Ureter (tissue), 1 donor: ENCODE measurements at places on chromosomes 5 and 9. TPM values are rescaled to one million over a fixed set of nuclear protein-coding genes. Genes with fewer than 3 reads are reported as not detected.

Gene GDF9
- 0.73 TPM for total RNA-seq

Gene SURF6
- 19.6 TPM for total RNA-seq

Gene SLC22A4
- 3.1 TPM for total RNA-seq

Gene SLC6A7
- total RNA-seq: 0.10 TPM

Gene COL5A1
- 64.7 TPM for total RNA-seq

Gene GLRA1
- total RNA-seq: not detected

GRCh38 chr9:4235871-4236804 is 63.7 kb downstream of the GLIS3 start:
- DNase-seq: no peak

DNA sequence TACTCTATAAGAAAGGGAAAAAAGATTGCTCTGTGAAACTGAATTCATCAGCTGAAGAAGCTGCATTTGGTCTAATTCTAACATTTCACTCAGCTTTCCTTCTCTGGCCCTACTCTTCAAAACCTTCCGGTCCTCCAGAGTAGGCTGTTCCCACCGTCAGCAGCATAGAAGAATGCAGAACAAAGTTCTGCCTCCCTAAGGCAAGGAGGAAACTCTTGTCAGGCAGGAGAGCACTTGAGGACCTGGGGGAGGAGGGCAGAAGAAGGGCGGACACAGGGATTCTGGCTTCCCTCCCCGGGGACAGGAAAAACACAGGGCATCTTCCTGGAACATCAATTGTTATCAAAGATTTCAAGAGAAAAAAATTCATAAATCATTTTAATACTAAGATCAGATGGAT is 69.2 kb upstream of the SHB start:
- no peak for DNase-seq

- DNase-seq: no peak
These were observed 65.3 kb upstream of the NFIB start for GRCh38 chr9:14379280-14379679.

GRCh38 chr9:128068386-128069205 is 564 bp downstream of the SLC25A25 start:
- no peak for DNase-seq

DNA sequence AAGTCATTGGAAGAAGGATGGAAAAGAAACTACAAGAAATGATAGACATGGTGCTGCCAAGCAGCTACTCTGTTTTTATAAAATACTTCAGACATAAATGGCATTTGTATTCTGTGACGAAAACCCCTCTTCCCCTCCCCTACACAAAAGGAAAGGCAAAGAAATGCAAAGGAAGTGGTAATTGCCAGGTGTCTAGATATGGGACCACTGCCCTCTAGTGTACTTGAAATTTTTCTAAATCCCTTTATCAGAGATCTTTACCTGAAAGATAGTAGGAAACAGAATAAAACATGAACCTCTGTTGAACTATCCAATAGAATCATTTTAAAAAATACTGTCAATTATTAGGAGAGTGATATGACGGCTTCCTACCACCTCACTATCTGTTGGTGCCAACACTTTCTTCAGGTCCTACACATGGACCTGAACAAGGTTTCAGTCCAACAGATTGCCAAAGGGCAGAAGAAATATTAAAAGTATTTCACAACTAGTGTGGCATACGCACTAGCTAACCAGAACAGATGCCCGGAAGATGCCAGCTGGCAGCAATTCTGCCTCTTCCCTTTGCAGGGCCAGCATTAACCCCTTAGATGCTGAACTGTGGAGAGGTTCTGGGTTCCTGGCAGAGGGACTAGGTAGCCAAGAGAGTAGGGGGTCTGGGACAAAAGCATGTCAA is 104.1 kb downstream of the TSSK1B start:
- DNase-seq: peak; percentile 57

DNA sequence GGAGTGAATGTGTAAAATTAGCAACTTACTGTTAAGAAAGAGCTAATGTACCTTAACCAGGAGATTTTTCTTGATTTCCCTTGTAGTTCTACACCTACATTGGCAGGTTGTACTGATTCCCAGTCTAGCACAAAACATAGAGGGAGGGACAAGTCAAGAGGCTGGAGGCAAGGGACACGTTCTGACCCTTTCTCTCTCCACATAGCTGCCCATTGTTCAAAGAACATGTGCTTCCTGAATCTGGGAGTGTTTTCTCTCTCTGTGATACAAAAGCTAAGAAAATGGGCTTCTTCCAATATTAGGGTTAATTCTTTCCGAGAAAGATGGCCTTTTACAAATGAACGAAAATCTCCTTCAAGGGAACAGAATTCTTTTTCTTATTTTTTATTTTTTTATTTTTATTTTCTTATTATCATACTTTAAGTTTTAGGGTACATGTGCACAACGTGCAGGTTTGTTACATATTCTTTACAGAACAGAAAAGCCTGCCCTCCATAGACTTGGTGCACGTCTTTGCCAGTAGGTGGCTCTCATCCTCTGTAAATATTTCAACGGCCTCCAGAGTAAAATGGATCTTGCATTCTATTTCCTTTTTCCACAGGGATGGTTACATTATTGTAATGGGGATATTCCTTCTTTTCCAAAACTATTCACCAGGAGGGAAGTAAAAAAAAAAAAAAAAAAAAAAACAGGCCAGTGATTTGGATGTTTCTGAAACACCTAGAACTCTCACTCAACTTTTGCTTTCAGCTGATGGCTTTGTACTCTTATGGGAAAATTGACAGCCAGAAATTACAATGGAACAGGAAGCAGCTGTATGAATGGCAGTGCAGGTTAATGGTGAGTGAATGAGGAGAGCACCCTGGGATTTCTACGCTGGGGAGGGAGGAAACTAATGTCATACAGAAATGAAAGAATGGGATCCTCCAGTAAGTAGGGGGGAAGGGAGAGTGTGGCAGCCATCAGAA is 13.1 kb upstream of the IFNA5 start:
- DNase-seq: no peak

DNA sequence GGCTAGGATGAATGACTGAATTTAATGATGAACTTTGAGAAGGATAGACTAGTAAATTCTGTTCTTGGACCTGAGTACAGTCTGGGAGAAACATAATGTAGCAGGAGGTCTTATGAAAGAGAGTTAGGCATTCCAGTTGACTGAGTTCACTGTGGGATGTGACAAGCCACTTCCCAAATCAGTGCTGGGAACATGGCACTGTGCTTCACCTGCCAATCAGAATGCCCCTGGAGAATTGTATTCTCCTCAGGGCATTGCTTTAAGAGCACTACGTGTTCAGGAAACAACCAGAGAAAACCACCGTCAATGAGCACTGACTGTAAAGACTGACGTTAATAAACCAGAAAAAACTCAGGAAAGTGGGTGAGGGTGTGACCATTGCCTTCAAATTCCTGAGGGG is 1.2 kb downstream of the CCDC107 start:
- no peak for DNase-seq

- no peak for DNase-seq
These were observed 14.6 kb upstream of the N4BP3 start for GRCh38 chr5:178098685-178099084.

GRCh38 chr5:43785198-43785597 is 182.2 kb downstream of the NNT start:
- no peak for DNase-seq

DNA sequence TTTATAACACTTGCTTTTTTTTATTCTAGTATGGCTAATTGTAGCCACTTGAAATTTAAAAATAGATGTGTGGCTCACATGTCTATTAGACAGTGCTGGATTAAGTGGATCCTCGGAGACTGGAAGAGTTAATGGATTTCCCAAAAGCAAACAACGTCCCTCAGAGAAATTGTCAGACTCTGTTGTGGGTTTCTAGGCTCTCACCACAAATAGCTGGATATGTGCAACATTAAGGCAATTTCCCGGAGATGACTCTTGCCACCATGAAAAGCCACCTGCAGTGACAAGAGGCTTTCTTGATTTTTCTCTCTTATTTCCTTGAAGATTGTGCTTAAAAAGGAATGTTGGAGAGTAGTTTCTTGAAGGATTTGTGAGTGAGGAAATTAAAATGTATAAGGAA is 43.2 kb downstream of the TMEM167A start:
- DNase-seq: no peak

DNA sequence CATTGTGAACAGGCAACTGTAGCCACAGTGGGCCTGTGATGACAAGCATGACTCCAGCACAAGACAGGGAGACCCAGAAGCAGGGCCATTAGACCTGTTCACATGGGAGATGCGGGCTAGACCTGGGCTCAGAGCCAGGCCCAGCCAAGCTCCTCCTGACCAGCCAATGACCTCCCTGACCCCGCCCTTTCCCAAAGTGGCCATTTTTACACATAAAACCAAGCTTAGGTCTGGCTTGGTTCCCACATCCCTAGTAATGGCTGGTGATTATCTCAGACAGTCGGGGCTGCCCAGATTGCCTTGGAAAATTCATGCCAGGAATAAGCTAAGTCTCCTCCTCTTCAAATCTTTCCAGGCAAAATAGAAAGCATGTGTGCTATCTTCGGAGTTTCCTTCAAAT is 94.1 kb downstream of the FRMD3 start:
- no peak for DNase-seq

DNA sequence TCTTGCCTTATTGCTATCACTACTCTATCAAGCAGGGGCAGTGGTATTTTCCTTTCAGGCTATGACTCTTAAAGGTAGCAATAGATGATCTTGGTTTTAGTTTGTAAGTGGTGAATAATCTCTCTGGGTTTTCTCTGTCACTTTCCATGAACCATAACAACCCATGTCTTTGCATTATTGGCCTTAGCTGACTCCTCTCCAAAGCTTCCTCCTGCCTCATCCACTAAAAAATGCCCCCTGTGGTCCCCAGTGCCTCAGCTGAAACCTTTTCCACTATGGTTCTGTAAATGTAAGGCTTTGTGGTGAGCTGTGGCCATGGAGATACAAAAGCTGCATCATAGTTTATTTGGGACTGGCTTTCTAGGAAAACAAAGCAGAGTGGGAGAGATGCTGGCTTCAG is 128.8 kb downstream of the GPBP1 start:
- no peak for DNase-seq

GRCh38 chr9:117543089-117543488 is 128.2 kb upstream of the ASTN2 start:
- DNase-seq: no peak

- DNase-seq: no peak
These were observed 184.7 kb upstream of the TRPM3 start for GRCh38 chr9:71306134-71306533.

- no peak for DNase-seq
These were observed 345.7 kb upstream of the WWC1 start for GRCh38 chr5:167945542-167946384.

GRCh38 chr5:109080896-109081295 is 328.9 kb downstream of the PJA2 start:
- DNase-seq: no peak

DNA sequence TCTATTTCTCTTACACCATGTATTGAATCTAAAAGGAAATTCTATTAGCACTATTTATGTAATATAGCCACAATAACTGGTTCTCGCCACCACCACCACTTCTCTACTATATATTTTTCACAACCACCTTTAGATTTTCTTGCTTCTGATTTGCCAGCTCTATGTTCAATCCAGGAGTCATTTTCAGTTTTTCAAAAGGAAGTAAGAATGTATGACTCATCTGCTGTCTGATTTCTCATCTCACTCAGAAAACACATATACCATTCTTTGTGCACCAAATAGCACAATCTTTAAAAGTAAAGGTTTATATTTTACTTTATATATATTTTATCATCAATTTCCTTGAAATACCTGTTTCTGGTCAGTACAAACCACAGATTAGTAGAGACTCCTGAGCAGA is 1127.5 kb downstream of the TAF11L14 start:
- DNase-seq: no peak

DNA sequence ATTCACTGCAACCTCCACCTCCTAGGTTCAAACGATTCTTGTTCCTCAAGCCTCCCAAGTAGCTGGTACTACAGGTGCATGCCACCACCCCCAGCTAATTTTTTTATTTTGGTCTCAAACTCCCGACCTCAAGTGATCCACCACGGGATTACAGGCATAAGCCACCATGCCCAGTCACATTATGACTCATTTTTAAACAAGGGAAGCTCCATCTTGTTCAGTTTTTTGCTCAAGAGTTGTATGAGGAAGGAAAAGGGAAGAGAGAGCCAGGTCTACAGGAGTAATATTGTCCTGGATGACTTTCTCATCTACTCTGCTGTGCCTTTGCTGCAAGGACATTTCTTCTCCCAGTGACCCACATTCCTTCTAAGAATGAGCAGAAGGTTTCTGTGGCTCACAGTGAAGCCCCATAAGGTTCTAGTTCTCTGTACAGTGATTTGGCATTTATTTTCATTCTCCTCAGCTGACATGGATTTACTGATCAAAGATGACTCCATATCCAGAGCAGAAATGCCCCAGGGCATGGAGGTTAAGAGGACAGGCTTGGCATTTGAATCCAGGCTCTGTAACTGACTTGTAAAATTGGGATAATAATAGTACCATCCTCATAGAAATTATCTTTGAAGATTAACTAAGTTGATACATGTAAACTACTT is 153.5 kb downstream of the CDH6 start:
- no peak for DNase-seq

DNA sequence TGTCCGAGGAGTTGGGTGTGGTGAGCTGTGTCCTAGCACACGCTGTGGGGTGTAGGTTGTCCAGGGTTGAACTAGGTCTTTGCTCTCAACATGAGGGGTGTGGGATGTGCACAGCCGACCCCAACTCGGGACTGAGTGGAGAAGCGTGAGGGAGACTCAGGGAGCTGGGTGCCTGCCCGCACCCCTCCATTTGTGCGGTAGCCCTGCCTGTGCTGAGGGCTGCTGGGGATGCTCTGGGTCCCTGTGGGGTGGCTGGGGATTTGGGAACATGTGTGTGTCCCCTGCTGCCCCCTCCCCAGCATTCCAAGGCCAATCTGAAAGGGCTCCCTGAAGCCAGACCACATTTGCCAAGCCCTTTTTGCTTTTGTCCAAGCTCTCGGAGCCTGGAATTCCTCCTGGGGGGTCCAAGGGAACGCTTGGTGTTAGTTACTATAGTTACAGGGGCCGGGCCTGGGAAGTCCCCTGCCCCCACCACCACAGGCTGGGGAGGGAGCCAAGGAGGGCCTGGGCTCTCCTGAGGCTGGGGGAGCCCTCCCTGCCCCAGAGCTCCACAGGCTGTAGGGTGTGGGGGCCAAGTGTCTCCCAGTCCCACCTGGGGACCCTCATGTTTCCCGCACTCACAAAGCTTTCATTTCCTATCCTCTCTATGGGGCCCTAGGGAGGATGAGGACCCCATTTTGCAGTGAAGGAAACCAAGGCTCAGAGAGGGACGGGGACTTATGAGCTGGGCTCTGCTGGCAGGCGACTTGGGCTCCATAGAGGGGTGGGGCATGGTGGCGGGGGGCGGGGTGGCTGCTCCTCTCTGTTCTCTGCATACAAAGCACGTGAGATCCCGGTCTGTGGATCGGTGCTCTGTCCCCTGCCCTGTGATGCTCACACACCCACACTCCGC is 1.1 kb downstream of the CRB2 start:
- no peak for DNase-seq

DNA sequence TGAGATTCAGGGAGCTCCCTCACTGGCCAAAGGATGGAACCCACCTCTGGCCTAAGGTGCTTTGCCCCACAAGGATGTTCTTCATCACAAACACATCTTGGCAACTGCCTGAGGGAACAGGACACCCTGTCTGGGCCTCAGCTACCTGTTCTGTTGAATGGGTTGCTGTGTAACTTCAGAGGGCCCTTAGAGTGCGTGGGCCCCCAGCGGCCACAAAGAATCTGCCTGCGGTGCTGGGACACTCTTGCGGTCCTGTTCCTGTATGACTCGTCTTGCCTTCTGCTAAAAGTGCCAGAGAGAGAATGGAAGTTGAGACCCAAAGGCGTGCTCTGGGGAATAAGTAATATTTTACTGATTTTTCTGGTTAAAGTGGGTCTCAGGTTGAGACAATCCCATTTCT is 14.1 kb upstream of the RPL26L1 start:
- no peak for DNase-seq
